ENCODE measurements at places on chromosomes 12 and 14. TPM values are rescaled to one million over a fixed set of nuclear protein-coding genes. Genes with fewer than 3 reads are reported as not detected.

The ELK3 gene
- 17.8 TPM for total RNA-seq

The USP30 gene
- total RNA-seq, result 5.9 TPM

The EIF2S3B gene
- total RNA-seq, result 0.59 TPM

The CHMP4A gene
- 26.1 TPM for total RNA-seq

The CD69 gene
- not detected for total RNA-seq

The MUCL1 gene
- total RNA-seq, result not detected
